Stimulated activated CD4-positive, alpha-beta T cell treated with anti-CD3 and anti-CD28 coated beads, Interleukin-2, amount 100 ng/mL, for 24 hours (primary cell): ENCODE measurements at places on chromosomes 6 and 20.

- DNase-seq, result no peak
Measured at GRCh38 chr6:41442352-41442672, 103.9 kb upstream of the FOXP4 start.

- DNase-seq, result no peak
Measured at GRCh38 chr6:20173833-20174792, 38.2 kb downstream of the MBOAT1 start.

DNA sequence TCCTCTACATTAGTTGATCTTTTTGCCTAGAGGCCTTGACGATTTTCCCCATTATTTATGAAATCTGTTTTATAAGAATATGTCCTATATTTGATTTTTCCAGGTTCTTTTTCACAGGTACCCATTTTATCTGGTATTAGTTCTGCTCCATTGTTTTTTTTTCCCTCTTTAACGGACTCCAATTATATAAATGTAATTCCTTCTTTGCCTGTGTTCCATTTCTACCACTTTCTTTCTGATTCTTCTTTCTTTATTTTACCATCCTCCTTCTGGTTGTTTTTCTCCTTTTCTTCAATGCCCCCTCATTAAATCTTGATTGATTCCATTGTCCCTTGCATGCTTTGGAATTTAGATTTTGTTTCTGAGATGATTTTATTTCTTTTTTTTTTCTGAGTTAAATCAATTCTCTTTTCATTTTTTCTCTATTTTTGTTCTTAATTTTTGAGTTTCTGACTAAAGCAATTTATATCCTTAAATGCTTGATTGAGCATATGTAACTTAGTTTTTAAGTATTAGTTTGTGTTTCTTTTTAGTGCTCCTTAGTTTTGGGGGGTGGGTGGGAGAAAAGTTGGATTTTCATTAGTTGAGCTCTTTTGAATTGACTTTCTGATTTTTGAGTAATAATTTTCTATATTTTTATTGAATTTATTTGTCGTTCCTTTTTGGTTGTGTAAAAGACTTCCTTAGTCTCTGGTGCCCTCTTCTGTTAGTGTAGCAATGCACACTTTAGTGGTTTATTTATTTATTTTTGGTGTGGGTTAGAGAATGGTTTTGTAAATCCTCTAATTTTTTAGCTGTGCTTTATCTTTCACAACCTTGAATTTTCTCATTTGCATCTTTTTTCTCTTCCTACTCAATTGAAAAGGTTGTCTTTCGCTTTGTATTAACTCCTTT is 140.8 kb downstream of the FARS2 start:
- DNase-seq, result no peak

DNA sequence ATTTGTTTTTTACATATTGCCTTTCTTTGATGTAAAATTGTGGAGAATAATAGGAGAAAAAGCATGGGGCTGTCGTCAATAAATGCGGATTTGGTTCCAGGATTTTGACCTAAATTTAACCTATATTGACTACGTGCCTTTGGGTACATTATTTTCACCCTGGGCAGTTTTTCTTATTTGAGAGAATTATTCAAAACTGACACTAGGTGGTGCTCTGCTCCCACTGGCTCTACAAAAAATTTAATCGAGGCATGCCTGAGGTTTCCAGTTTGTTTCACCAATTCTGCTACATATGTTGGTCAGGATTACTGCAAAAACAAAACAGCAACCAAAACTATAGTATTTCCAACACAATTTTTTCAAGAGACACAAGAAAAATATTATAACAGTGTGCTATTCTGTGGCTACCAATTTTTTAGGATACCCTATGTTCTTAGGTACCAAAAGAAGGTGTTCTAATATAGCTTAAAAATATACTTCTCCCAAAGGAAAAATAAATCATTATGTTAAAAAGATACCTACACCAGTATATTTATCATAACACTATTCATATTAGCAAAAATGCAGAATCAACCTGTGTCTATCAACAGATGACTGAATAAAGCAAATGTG is 48.6 kb upstream of the FABP7 start:
- DNase-seq, result no peak

- peak; percentile 38 for DNase-seq
Measured at GRCh38 chr6:17714879-17715851, 8.4 kb upstream of the NUP153 start.

- DNase-seq, result no peak
Measured at GRCh38 chr6:122902326-122902725, 93.7 kb upstream of the CLVS2 start.

DNA sequence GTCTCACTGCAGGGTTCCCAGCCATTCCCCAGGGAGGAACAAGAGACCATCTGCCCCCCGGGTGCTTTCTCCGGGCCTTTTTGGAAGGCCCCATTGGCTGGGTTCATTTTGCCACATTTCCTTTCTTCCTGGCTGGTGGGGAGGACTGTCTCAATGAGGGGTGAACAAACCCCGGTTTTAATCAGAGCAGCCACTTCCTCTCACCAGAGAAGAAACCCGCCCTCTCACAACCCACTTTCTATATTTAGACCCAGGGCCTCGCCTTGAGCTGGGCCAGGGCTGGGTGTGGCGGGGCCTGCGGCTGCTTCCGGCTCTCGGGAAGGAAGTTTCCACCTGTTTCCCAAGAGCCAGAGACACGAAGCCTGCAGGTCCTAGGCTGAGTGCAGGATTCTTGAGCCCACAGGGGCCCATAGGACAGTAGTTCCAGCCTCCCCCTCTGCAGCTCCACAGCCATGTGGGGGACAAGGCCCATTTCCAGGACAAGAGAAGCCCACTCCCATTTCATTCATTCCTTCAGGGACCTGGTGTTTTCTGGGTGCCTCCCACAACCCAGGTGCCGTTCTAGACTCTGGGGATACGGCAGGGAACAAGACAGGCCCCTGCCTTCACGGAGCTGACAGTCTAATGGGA is 41.8 kb downstream of the RBM38 start:
- peak; percentile 71 for DNase-seq

DNA sequence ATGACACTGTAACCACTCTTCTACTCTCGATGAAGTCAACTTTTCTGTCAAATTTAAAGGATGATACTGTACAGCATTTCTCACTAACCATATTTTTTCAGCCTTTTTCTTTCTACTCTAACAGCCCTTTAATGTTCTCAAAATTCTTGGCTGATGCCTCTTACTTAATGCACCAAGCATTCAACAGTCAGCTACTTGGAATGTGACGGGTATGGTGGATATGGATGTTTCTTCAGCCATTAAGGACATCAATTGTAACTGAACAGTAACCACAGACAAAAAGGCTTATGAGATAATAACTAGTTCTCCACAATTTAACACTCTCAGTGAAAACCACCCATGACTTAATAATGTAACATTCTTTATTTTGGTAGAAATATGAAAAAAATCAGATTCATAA is 467.2 kb upstream of the ZNF337 start:
- no peak for DNase-seq

GRCh38 chr6:52407467-52407866 is 12.7 kb upstream of the EFHC1 start:
- DNase-seq, result no peak

- DNase-seq, result no peak
Measured at GRCh38 chr20:58019850-58020625, 208.4 kb downstream of the ANKRD60 start.

GRCh38 chr6:40586369-40587201 is 579 bp downstream of the LRFN2 start:
- DNase-seq, result peak; percentile 23

DNA sequence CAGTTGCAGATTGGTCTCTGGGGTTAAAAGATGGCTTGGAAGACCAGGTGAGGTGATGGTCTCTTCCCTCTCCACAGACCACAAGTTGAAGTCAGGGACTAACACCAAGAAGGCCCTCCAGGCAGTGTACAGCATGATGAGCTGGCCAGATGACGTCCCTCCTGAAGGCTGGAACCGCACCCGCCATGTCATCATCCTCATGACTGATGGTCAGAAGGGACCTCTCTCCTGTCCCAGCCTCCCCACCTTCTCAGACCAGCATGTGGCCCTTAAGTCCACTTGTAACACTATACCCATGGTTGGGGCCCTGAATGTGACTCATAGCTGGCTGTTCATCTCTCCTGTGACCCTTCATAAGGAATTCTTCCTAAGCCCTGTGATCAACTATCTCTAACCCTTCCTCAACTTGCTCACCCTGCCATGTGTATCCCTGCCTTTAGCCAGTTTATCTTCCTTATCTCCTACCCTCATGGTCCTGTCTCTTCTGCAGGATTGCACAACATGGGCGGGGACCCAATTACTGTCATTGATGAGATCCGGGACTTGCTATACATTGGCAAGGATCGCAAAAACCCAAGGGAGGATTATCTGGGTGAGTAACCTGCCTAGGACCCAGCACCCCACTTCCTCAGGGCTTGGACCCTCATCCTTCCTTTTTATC is 3.0 kb downstream of the CFB start:
- no peak for DNase-seq

GRCh38 chr20:35269055-35269781 is 8.7 kb downstream of the MMP24OS start:
- peak; percentile 55 for DNase-seq

- DNase-seq, result no peak
Measured at GRCh38 chr6:138882369-138883017, 86.6 kb downstream of the ECT2L start.

DNA sequence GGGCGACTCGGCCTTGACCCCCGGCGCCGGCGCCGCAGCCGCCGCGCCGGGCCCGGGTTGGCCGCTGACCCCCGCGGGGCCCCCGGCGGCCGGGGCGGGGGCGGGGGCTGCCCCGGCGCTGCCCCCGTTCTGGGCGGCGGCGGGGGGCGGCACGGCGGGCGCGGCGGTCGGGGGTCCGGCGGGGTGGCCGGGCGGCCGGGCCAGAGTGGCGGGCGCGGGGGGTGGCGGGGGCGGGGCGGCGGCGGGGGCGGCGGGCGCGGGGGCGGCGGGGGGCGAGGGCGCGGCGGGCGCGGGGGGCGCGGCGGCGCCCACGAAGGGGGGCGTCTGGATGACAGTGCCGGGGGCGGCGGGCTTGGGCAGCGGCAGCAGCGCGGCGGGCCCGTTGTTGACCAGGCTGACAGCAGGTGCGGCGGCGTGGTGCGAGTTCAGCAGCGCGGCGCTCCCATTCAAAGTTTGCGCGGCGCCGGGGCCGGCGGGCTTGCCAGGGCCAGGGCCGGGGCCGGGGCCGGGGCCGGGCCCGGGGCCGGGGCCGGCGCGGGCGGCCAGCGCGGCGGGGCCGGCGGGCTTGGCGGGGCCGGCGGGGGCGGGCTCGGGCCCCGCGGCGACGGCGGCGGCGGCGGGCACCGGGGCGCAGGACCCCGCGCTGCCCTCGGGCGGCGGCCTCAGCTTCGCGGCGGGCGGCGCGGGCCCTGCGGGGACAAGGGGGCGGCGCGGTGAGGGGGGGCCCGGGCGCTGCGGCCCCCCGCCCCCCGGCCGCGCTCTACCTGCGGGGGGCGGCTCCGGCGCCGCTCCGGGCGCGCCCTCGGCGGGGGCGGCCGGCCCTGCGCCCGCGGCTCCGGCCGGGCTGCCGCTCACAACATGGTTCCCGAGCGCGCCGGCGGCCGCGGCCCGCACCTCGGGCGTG is 659 bp downstream of the TAF4 start:
- peak; percentile 30 for DNase-seq

DNA sequence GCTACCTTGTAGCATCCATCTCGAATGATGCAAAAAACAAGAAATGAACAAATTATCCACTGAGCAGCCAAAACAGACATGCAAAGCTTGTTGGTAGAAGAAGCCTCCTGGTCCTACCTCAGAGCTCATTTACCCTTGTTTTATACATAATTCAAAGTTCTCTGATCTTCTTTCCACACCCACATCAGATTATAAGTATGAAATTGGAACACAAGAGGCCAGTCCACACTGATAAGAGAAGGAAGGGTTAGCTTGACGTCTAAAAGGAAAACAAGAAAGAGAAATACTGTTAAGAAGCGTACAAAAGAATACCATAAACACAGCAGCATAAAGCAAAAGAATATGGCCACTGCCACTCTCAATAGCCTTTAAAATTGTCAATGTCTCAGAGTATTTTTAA is 49.7 kb downstream of the FAM83B start:
- no peak for DNase-seq

- DNase-seq, result no peak
Measured at GRCh38 chr6:105676857-105677256, 274.0 kb upstream of the PREP start.

DNA sequence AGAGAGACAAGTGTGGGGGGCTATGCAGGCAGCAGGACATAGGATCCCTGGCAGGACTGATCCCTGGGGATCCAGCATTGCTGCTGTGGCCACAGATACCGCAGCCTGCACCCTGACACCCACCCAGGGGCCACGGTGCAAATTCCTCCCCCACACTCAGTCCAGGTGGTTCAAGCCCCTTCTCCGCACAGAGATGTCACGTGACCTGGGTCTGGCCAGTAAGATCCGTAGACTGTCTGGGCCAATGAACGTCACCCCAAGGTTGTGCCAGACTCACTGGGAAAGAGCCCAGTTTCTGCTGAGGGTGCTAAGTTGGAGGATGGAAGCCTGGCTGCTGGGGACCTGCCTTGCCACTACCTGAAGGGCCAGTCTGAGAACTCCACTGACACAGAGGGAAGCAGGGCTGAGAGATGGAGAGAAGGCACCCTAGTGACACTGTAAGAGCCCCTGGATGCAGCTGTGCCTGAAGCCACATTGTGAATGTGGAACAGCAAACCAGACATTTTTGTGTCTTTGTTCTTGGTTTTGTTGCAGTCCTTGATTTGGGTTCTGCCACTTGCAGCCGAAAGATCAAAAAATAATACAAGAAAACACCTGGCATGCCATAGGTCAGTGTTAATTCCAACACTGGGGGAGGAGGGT is 228.6 kb downstream of the PREX1 start:
- no peak for DNase-seq

DNA sequence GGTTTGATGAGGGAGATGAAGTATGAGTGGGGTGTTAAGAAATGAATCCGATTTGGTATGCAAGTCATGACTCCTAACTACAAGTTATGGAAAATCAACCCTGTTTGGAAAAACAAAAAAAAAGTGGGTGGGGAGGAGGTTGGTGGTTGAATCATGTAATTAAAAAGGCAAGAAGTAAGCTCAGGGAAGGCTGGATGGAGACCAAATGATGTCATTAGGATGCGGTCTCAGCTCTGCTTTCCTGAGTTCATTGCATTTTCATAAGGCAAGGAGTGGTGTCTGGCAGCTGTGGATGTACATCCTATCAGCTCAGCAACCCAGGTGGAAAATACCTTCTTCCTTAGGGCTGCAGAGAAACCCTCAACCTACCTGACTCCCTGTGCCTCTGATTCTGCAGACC is 60.4 kb upstream of the AKAP12 start:
- no peak for DNase-seq
